ENCODE measurements at places on chromosomes 13 and 19.

DNA sequence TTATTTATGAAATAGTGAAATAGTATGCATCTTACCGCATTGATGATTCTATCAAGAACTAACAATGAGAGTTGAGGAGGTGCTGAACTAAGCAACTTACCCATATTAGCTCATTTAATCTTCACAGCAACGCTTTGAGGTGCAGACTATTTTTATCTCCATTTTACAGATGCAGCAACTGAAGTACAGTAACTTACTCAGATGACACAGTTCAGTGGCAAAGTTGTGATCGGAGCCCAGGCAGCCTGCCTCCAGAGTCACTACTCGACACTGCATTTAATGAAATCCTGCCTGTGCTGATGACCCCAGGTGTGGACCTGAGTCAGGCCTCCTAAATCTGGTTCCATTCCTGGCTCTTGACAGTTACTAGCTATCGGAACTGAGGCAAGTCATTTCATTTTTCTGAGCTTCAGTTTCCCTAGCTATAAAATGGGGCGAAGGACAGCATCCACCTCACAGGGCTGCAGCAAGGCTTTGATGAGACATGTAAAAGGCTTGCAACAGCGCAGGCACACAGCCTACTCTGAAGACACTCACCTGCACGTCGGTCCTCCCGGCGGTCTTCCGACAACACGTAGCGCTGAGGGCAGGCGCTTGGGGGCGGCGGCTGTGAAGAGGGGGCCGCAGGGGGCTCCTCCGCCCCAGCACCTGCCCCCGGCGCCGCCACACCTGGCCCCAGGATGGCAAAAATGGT is 1.5 kb downstream of the MYPOP start:
- no peak for DNase-seq

- DNase-seq = no peak
Measured at GRCh38 chr19:1139126-1139525, 34.9 kb downstream of the SBNO2 start.

DNA sequence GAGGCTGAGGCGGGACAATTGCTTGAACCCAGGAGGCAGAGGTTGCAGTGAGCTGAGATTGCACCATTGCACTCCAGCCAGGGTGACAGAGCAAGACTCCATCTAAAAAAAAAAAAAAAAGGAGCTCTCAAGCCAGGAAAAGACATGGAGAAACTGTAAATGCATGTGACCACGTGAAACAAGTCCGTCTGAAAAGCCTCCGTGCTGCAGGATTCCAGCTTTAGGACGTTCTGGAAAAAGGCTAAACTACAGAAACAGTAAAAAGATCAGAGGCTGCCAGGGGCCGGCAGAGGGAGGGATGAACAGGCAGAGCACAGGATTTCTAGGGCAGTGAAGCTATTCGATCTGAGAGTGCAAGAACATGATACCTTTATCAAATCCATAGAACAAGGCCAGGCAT is 40.7 kb upstream of the NDUFS7 start:
- DNase-seq = no peak

DNA sequence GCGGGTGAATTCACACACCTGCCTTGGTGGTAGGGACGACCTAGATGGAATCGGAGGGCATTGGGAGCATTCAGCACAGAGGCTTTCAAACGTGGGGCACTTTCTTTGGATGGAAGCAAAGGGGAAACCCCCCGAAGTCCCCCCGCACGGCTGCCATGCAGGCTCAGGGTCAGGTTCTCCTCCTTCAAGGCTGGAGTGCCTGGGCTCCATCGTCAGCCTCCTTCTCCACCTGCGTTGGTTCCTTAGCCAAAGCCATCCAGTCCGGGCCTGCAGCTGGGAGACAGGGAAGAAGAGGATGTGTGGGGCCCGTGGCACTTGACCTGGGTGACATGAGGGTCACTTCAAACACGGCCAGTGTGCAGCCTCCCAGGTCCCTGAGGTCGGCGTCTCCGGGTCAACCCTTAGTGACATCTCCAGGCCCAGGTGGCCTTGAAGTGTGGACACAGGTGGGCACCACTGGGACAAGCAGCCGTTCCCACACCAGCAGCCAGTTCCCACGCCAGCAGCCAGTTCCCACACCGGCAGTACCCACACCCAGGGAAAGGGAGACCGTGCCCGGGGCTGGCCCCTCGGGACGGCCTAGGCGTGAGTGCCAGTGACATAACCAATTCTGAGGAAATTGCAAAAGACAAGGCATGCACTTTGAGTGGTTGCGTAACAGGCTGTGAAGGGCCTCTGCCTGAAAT is 116.0 kb downstream of the SOX1 start:
- peak; percentile 6 for DNase-seq

DNA sequence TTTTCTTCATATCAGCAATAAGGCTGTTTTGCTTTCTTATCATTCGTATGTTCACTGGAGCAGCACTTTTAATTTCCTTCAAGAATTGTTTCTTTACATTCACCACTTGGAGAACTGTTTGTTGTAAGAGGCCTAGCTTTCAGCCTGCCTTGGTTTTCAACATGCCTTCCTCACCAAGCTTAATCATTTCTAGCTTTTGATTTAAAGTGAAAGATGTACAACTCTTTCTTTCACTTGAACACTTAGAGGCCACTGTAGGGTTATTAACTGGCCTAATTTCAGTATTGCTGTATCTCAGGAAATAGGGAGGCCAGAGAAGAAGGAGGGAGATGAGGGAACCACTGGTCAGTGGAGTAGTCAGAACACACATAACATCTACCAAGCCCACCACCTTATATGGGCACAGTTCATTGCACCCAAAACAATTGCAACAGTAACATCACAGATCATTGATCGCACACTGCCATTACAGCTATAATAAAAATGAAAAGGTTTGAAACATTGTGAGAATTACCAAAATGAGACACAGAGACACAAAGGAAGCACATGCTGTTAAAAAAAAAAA is 181.4 kb upstream of the TUBA3C start:
- DNase-seq = no peak

DNA sequence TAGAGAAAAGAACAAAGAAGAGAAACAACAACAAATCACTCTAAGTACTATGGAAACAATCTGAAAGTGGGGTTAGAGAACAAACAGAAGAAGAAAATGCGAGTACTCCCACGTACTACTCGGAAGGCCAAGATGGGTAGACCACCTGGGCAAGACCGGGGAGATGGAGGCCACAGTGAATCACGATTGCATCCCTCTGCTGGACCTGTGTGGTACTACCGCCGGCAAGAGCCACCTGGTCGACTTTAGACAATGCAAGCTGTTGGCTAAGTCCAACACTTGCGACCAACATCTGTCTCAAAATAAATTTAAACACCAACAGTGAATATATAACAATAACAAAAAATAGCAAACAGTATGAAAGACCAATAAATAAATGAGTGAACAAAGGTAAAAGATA is 45.5 kb upstream of the ZNF91 start:
- no peak for DNase-seq

DNA sequence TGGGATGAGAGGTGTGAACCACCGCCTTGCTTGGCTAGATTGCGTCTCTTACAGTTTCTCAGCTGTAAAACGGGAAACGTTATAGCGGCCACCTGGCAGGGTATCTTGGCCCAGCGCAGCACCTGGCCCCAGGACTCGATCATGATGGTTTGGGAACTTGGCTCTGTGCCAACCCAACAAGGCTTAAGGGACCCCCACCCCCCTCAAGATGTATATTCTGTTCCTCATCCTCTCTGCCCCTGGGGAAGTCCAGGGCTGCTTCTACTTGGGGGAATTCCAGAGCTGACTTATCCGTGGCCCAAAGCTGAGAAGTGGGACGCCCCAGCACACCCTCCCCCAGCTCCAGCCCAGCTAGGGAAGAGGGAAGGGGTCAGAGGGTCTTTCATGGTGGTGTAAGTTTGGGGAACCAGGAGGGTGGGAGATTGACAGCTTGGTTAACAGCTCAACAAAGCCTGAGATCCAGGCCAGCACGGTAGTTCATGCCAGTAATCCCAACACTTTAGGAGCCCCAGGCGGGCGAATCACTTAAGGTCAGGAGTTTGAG is 695 bp downstream of the ICAM1 start:
- no peak for DNase-seq

DNA sequence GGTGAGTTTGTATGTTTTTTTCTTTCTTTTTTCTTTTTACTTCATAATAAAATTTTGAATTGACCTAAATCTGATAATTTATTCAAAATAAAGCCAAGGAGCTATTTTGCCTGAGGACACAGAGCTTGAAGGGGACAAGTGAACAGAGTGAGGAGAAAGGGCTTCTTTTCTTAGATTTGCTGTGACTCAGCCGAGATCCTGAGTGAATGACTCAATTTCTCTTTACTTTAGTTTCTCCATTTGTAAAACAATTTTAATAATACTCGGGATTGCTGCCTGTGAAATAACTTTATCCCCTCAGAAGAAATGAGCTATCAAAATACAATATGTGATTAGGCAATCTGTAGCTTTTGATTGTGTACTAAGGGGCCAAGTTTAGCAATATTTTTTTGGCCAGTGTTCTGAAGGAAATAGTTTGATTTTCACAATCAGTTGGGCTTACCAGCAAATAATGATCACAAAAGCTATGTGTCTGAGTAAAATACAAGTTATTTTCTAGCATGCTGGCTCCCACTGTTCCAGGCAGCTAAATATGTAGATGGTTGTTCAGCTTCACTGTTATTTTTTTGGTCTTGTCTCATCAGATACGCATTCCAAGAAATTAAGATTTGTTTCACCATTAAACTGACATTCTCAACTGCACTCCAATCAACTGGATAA is 437.5 kb downstream of the FGF9 start:
- DNase-seq = no peak

- no peak for DNase-seq
Measured at GRCh38 chr19:28948026-28948425, 264.9 kb downstream of the UQCRFS1 start.

DNA sequence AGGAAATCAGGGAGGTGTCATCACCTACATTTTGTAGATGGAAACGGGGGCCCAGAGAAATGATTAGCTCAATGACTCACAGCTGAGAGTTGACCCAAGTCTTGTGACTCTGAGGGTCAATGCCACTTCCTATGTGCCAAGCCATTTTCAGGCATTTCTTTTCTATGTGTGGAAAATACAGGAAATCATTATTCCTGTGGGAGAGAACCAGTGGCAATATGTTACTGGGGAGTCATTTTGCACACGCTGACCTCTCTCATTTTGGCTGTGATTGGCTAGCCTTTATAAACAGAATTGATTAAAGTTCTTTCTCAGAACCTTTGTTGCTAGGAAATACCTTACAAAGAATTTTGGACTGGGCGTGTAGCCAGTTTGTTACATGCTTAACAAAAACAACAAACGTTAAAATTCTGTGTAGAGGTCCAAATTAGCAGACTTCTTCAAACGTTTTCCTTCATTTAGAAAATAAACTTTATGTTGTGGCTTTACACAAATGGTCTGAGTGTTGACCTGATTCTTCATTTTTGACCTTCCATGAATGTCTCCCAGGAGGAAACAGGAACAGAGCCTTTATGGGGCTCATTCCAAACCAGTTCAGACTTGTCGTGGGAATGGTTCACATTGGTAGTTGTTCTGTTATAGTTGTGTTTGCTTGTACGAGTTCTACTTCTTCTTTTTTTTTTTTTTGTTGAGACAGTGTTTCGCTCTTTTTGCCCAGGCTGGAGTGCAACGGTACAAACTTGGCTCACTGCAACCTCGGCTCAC is 11.4 kb downstream of the PCCA start:
- no peak for DNase-seq

- DNase-seq = no peak
Measured at GRCh38 chr13:112767506-112768471, 78.0 kb downstream of the ATP11A start.

DNA sequence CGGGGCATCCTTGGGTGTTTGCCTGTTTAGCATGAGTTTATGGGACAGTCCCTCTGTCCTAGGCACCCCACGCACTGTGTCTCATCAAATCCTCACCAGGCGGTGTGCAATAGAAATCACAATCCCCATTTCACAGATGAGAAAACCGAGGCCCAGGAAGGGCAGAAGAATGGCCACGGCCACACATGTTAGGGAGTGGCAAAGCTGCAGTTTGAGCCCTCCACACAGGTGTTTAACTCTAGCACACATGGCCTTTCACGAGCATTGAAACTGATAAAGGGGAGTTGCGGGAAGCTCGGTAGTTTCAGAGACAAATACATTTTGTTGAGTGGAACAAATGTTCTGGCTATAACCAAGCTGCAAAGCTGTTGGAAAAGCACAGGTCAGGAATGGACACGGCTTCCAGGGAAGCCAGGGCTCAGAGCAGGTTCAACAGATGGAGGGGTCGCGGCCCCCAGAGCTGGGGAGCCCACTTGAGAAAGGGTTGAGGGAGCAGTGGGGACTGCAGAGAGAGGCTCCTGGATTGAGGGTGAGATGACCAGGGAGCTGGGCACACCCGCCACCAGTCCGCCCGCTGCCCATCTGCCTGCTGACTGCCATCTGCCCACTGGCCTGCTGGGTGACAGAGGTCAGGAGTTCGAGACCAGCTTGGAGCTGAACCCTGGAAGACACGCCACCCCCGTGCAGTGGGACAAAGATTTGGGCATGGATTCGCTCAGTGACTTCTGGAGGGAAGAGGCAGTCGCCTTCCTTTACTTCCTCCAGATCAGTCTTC is 154.7 kb downstream of the URI1 start:
- no peak for DNase-seq

DNA sequence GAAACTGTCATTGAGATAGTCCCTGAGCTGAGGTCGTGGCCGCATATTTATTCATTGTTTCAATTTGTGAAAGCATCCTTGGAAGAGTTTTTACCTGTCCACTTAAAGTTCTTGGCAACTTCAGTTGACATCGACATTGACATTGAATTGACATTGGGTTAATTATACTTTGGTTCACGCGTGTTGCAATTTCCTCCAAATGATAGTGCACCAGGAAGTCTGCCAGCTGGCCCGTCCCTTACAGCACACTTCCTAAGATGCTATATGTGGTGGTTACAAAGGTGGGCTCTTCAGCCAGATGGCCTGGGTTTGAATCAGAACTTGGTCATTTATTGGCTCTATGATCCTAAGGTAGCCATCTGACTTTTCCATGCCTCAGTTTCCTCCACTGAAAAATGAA is 176.0 kb downstream of the FGF14 start:
- no peak for DNase-seq

DNA sequence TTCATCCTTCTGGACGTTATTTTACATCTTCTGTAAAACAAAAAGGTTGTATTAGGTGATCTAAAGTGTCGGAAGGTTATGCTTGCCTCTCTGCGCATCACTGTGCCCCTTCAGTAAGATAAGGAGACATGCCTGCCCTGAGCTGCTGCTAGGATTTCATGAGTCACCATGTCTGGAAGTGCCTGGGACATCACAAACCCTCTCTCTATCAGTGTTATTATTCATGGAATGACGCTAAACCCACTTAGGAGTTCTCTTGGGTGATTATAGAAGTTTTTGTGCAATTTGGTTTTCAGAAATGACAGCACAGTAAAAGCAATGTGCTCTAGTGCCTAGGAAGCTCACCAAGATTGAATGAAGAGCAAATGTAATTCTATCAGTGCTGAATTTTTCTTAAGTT is 617.7 kb downstream of the DCT start:
- DNase-seq = no peak

- peak; percentile 28 for DNase-seq
Measured at GRCh38 chr19:47699360-47699917, 13.8 kb upstream of the EHD2 start.

DNA sequence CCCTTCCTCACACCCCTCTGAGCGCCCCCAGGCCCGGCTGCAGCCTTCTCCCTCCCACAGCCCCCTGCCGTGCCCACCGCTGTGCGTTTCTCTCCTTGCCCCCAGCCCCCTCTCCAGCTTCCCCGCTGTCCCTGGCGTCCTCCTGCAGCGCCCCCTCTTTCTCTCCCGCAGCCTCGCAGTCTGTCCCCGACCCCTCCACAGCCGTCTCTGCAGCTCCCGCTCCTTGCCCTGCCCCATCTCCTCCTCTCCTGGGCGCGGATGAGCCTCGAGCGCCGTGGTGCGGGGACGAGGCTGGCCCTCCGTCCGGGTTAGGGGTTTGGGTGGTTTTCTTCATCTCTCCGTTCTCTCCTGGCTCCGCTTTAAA is 1.1 kb downstream of the KMT5C start:
- DNase-seq = no peak

Measured in NCI-H1436 (cell line).